ENCODE measurements at places on chromosomes 11 and 22.

GRCh38 chr11:122048401-122048800 is 67.6 kb downstream of the BLID start:
- DNase-seq = no peak

GRCh38 chr11:12433121-12433520 is 55.8 kb downstream of the PARVA start:
- no peak for DNase-seq

- no peak for DNase-seq
Observed at GRCh38 chr11:97995874-97996273, 1024.9 kb upstream of the CNTN5 start.

DNA sequence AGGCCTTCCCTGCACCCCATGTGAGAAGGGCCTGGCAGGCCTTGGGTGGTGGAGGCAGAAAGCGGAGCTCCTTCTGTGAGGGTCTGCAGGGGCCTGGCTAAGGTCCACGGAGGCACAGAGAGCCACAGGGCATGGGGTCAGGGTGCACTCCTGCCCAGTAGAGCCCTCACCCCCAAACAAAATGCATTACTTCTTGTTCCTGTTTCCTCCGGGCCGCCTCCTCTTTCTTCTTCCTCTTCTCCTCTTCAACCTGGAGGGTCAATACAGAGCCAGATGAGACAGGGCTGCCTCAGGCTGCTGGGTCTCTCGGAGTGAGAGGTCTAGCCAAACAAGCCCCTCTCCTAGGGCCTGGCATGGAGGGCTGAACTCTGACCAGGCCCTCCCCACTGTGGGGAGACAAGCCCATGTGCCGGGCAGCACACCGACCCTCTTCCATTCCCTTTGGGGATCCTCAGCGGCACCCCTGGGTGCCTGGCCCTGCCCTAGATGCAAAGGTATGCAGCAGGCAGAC is 10.3 kb upstream of the NAP1L4 start:
- DNase-seq = no peak

DNA sequence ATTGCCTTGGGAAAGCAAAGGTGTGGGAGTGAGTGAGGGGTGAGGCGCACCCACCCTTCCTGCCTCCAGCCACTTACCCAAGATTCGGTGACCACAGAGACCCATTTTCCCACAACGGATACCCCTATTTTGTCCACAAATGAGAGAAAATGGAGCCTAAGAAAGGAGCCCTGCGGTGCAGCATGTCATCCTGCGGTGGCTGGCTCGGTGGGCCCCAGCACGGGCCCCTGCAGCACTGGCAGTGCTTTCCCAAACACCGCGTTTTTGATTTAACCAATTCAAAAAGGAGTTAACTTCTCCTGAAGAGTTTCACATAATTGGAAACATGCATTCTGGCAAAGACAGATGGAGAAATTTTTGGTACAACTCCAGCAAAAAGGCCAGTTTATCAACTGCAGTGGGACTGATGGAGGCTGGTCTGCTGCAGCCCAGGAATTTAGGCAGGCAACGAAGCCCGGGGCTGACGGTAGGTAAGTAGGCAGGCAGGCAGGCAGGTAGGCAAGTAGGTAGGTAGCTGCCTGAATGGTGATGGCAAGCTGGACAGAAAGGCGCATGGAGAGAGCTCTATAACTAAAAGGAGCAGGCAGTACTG is 84.2 kb downstream of the FDX1 start:
- DNase-seq = no peak

GRCh38 chr11:16818284-16818683 is 79.8 kb downstream of the C11orf58 start:
- no peak for DNase-seq

- no peak for DNase-seq
Observed at GRCh38 chr11:16151138-16151537, 205.2 kb downstream of the SOX6 start.

DNA sequence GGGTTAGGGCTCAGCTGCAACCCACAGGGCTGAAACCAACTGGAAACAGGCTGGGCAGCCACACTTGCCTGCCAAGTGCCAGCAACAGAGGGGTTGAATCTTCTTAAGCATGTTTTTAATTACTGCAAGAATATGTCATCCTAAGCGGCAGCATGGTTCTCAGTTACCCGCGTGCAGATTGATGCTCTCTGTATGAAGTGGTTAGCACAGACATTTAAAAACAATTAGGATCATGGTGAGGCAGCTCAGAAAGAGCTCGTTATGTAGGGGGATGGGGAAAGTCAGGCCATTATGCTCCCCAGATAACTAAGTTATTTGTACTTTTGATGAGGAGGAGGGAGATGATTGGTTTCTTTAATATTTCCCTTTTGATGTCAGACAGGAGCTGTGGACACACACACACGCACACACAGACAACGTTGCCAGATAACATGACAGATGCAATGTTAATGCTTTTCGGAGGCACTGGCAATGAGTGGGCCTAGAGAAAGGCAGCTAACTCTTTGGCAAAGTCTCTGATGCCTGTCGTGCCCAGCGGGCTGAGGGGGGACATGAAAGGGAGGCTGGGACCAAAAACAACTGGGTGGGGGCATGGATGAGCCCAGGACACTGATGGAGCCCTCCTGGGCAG is 389.7 kb downstream of the NXPE2 start:
- no peak for DNase-seq

DNA sequence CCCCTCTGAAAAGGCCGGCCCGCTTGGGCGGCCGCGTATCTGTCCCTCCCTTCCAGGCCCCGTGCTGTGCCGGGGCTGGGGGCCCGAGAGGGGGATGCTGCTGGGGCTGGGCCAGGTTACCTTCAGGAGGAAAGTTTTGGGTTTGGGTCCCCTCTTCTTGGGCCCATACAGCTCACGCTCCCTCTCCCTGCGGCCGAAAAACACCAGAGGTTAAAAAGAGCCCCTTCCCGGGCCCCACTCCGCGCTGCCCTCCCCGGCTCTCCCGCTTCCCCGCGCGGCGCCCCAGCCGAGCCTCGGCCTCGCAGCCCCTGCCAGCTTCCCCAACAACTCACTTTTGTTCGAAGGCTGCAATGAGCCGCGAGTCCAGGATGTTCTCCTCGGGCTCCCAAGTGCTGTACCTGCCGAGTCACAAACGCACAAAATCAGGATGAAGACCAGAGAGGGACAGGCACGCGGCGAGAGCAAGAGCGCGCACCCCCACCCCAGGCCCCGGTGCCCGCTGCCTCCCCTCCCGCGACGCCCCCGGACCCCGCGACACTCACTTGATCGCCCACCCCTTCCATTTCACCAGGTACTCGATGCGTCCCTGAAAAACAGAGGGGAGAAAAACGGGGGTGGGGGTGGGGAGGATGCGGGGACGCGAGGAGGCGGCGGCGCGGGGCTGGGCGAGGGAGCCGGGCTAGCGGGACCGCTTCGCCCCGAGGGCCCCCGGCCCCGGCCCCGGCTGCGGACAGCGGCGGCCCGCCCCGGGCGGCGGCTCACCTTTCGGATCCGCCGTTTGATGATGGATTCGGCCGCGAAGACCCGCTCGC is 450 bp downstream of the CBX6 start:
- peak; percentile 19 for DNase-seq

DNA sequence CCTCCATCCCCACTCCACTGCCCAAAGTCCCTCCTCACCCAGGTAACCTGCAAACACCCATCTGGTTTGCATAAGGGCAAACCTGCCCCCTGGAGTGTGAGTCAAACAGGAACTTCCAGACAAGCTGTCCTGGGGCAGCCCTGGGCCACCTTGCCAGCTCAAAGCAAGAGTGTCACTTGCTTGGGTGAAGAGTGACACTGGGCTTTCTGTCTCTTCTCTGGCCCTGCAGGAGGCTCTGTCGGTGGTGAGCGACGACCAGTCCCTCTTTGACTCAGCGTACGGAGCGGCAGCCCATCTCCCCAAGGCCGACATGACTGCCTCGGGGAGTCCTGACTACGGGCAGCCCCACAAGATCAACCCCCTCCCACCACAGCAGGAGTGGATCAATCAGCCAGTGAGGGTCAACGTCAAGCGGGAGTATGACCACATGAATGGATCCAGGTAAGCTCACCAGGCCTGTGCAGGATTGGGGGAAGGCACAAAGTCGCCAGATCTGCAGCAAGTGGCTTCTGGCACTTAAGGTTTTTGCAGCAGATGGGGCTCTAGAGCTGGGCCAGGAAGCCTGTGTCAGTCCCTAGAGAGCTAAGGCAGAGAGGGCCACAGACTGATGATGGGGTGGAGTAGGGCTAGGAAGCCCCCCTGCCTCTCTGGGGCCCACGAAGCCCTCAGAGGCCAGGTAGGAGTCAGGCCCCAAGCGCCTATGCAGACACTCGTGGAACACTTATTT is 64.2 kb downstream of the FLI1 start:
- no peak for DNase-seq

DNA sequence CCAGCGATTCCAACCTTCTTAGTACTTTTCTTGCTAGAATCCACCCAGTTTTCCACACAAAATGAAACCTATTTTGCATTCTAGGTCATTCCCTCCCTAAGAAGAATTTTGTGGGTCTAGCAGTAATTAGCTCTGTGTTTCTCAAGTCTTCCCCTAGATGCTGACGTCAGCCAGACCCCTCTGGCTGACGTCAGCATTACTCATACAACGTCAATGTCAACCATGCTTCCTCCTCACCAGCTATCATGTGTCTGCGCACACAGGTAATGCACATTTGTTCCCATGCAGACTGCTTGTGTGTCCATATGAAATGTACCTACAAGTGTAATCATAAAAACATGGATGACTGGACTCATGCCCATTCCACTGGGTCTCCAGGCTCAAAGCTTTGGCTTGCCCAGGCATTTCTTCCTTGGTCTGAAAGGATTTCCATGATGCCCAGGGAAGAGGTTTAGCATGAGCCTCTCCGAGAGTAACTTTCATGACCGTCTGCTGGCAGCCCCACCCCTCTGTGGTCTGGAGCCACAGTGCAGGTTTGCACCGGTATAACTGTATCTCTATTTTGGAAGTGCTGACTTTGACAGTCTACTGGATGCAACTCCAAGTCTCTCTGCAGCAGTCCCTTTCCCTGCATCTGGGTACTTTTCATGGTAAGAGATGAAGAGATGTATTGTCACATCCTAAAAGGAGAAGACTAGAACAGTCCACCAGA is 58.6 kb downstream of the DSCAML1 start:
- no peak for DNase-seq

GRCh38 chr11:47143322-47143721 is 33.4 kb downstream of the ARFGAP2 start:
- no peak for DNase-seq

DNA sequence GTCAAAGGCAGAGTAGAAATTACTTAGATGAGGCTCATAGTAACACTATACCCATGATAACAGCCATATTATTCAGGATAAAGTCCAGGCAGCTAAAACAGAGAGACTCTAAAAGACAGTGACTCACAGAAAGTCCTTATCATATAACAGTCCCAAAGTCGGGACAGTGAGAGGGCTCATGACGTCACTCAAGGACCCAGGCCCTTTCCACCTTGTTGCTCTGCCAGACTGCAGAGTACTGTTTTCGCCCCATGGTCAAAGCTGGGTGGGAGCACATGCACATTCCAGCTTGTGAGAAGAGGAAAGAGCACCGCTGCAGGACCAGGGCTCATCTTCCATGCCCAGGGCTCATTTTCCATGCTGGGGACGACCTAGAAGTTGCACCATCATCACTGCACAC is 29.4 kb upstream of the NUP50 start:
- DNase-seq = no peak

- no peak for DNase-seq
Observed at GRCh38 chr22:27170491-27170890, 513.1 kb downstream of the MIAT start.

DNA sequence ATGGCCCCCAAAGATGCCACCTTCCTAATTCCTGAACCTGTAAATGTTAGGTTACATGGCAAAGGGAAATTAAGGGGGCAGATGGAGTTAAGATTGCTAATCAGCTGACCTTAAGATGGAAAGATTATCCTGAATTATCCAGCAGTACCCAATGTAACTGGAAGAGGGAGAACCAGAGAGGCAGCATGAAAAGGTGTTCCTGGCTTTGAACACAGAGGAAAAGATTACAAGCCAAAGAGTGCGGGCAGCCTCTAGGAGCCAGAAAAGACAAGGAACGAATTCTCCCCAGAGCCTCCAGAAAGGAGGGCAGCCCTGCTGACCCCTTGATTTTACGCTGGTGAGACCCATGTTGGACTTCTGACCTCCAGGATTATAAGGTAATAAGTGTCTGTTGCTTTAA is 15.1 kb upstream of the THRSP start:
- DNase-seq = no peak

GRCh38 chr11:85718991-85719807 is 33.2 kb upstream of the CCDC89 start:
- no peak for DNase-seq

DNA sequence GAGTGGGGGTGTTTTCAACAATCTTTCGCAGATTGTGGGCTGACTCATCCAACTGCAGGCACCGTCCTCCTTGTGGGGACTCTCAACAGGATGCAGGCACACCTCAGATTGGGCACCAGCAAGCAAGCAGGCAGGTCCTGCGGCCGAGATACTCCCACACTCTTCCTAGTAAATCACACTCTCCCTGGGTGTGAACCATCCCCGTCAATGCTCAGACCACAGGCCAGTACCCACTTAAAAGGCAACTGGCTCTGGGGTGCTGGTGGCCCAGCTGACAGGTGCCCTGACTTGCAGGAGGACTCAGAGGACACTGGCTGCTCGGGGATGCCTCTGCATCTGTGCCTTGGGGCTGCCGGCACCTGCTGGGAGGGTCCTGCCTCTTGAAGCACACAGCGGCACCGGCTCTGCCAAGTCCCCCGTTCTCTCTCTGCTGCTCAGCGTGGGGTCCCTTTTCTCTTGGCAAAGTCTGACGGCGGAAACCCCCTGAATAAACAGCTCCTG is 282.5 kb downstream of the CTTN start:
- no peak for DNase-seq

GRCh38 chr11:119483341-119483880 is 60.4 kb upstream of the THY1 start:
- DNase-seq = no peak

GRCh38 chr11:61868571-61869428 is 22.5 kb downstream of the FADS3 start:
- no peak for DNase-seq

DNA sequence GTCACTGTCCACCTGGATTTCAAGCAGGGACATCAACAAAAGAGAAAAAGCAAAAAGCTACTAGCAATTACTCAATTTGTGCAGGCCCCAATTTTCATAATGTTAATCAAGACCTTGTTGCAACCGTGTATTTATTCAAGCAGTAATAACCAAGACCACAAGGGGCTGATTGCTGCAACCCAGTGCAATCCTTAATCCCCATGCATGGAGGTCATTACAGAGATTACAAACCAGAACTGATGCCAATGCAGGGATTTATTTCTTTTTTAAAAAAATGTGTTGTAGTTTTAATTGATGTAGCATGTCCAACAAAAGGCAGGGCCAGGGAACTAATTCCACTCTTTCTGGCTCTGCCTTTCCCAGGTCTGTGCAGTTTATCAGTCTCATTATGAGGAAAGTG is 18.4 kb downstream of the TECTA start:
- DNase-seq = no peak

- no peak for DNase-seq
Observed at GRCh38 chr22:39745789-39746188, 147.8 kb downstream of the ENTHD1 start.

- no peak for DNase-seq
Observed at GRCh38 chr11:12785901-12786300, 111.7 kb downstream of the TEAD1 start.
